GM13977 (cell line): ENCODE measurements at places on chromosomes 12 and 14.

DNA sequence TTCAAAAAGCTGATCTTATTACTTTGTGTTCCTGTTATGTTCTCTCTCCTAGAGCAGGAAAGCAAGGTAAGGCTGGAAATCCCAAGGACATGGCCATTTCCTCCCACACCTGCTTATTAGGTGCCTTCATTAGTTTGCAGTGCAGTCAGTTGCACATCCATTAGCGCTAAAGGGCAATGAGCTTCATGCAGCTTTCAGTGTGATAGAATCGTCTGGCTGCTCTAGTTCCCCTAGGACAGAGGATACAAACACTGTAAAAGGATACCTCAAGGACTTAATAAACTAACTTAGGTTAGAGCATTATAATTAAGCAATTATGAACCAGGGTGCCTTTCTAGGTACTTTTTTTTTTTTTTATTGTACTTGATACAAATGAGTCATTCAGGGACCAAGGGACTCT lies 21.1 kb downstream of the TMEM117 start:
- no peak for DNase-seq

DNA sequence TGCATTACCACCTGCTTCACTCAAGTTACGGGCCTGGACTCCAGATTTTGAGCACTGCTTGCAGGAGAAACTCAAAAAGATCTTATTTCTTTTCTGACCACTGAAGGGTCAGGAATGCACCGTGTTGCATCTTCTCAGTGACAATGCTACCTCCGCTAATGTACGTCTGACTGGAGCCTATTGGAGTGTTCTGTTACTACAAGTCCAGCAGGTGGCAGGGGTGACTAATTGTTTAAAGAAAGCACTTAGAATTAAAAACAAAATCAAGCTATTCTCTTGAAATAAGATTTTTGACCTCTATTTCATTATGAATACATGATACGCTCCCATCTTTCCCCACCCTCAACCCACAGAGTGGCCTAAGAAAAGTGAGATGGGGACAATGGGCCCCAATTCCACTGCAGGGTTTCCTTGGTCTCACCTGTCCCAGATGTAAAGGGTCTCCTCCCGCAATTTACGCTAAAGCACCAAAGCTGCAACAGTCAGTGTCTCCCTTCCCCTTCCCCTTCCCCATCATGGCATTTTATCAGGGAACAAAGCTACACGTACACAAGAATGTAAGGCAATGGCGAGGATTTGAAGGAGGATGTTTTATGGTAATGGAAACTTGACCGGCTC lies 2.2 kb downstream of the TBPL2 start:
- peak; percentile 51 for DNase-seq

- no peak for DNase-seq
Measured at GRCh38 chr14:94922595-94923239, 152.8 kb upstream of the GSC start.

DNA sequence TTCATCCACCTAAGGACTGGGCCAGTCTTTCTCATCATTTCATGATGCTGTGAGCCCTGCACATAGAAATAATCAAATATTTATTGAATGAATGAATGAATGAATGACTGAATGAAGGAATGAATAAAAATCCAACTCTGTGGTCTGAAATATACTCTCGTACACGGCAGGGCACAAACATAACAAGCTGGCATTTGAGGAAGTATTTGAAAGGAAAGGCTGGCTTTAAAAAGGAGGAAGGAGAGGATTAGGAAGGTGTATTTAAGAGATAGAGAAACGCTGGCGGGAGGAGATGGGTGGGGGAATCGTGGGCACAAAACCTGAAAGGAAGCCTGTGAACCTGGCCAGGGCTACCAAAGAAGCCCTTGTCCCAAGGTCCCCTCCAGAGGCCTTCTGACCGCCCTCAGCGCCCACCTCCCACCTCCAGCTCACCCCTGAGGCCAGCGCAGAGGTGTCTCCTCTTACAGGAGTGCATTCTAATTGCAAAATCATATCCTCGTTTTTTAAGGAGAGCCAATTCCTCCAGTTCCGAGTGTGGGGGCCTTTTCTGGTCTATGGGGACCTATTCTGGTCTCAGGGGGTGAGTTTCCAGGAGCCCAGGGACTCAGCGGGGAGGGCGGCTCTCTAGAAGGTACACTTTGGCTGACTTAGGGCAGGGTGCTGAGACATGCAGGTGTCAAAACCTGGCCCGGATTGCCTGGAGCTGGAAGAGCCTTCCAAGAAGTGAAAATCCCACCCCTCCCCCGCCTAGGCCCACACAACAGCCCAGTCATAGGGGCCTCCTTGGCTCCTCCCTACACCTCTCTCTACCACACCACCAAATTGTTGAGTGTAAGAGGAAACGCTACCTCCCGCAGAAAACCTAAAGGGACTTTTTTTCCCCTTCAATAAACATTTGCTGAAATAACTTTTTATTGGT lies 8.7 kb upstream of the JDP2 start:
- DNase-seq, result peak; percentile 72

GRCh38 chr12:1502379-1502720 lies 92.0 kb downstream of the FBXL14 start:
- DNase-seq, result no peak

GRCh38 chr12:337039-337438 lies 52.1 kb downstream of the KDM5A start:
- DNase-seq, result no peak

DNA sequence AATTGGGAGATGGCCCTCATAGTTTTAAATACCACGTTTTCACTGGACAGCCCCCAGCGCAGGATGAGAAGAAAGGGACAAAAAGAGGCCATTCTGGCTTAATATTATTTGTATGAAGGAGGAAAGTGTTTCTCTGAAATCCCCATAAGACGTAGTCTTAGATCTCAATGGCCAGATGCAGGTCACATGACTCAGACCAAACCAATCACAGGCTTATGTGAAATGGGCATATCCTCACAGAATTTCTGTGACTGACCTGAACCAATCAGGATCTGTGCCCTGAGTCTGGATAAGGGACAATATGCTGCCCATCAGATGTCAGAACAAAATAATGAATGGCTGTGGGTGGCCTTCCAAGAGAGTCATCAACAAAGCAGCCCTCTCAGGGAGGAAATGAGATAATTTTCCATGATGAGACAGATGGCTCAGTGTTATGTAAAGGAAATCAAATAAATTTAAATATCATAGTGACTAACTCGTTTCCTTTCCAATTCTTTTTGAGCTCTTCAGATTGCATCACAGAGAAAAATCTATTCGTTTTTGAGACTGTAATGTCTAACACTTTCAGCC lies 1009.5 kb upstream of the TMEM132C start:
- no peak for DNase-seq

- DNase-seq, result peak; percentile 12
Measured at GRCh38 chr12:121452340-121452984, 52.5 kb downstream of the RNF34 start.

DNA sequence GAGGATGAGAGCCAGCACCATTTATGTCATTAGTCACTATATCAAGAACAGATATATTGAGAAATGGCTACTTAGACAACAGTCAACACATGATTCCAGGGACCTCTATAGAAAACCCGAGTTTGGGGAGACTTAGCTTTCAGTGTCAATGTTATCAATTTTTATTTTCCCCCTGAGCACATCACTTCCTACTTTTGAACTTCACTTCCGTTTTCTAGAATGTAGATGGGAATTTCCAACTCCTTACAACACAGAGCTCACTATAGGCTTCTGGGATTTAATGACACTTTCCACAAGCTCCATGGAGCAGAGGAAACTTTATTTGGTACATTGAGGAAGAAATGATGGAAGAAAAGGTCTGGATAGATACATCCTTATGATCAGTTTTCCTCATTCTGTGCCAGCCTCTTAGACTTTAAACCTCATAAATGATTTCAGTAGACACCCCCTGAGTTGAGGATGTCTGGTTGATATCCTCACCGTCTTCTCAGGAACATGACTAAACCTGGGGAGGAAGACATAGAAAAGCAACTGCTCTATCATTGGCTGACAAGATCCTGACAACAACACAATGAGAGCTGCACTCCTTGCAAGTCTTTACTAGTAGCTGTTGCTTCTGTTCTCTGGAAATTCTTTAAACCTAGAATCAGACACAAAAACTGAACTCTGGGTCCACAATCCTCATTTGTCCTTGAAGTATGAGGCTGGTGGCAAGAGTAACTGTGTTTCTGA lies 449.4 kb upstream of the OR4E1 start:
- no peak for DNase-seq

- no peak for DNase-seq
Measured at GRCh38 chr14:105326891-105327694, 12.5 kb downstream of the PACS2 start.

DNA sequence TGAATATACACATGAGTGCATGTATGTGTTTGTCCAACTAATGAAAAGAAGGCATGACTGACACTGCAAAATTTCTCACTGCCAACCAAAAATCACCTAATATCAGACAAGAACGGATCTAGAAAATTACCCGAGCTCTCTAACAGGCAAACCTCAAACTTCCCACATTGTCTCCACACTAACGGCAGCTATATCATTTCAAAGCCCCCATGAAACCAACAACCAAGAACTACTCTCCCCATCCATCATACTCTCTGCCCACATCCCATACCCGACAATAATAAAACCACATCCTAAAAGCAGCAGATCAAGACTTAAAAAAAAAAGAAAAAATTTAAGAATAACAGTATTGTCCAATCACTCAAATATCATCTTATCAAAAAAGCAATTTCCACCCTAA lies 227.1 kb downstream of the CEP128 start:
- DNase-seq, result no peak

GRCh38 chr12:97063292-97063935 lies 156.4 kb downstream of the NEDD1 start:
- DNase-seq, result no peak

- no peak for DNase-seq
Measured at GRCh38 chr12:82619644-82620043, 67.1 kb upstream of the TMTC2 start.

GRCh38 chr12:1607940-1608712 lies 13.7 kb upstream of the FBXL14 start:
- DNase-seq, result no peak

DNA sequence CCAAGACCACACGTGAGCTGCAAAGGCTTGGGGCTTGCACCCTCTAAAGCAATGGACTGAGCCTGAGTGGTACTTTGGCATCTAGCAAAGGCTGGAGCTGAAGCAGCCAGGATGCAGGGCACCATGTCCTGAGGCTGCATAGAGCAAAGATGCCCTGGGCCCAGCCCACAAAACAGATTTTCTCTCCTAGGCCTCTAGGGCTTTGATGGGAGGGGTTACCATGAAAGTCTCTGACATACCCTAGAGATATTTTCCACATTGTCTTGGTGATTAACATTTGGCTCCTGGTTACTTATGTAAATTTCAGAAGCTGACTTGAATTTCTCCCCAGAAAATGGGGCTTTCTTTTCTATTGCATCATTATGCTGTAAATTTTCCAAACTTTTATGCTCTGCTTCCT lies 438.3 kb downstream of the SLC16A7 start:
- no peak for DNase-seq

DNA sequence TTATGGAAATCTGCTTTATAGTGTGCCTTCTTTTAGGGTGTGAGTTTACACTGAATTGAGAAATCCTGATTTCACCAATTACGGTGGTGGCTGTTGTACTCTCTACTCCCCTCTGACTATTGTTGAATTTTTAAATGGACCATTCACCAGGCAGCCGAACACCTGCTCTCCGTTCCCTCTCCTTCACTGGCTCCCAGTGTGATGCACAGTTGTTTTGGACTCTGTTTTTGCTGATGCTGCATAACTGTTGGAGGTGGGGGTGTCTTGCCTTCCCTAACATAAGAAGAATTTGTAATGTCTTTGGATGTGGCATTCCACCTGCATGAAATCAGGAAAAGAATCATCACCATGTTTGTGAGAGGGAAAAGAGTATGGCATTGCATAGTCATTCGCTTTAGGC lies 341.2 kb downstream of the SNAPC1 start:
- DNase-seq, result no peak
